ENCODE measurements at places on chromosomes 5 and 9.
A peak's percentile ranks its signal among the peaks of the same experiment; 100 is the strongest.

DNA sequence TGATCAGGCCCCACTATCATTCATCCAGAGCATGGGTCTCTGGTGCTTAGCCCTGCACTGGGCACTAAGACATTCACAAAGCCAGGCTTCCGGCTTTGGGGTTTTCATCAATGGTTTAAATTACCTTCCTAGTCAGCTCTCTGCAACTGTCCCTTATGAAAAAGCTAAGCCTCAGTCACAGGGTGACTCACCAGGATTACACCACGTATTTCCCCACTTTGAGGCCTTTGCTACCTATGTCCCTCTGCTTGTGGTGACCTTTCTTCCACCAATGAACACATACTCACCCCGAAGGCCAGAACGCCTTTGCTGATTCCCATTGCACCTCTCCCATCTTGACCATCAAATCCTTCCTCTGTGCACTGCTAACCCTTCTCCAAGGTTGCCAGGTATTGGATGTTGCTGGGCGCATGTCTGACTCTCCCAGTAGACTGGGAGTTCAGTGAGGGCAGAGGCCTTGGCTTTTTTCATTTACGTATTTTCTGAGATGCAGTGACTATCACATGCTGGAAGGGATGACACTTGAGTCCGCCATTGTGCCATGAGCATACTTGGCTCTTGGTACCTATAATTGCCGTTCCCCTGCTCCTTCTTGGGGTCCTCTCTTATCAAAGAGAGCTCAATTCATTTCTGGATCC is 58.7 kb upstream of the TNFSF8 start:
- H3K4me3 ChIP-seq, result peak overlapping the region; percentile 37
- H3K4me1 ChIP-seq, result peaks cover 87% of the 10 kb centered on the region
- H3K27me3 ChIP-seq, result no peaks in the 10 kb centered on the region
- peak overlapping the region; percentile 95 for H3K27ac ChIP-seq
- DNase-seq, result peak; percentile 47

GRCh38 chr9:116074658-116075057 is 78.9 kb upstream of the PAPPA start:
- H3K27me3 ChIP-seq, result no peaks in the 10 kb centered on the region
- no peaks in the 10 kb centered on the region for H3K4me1 ChIP-seq
- H3K27ac ChIP-seq, result no peak overlapping the region
- no peak for DNase-seq

GRCh38 chr9:94767331-94768072 is 41.0 kb downstream of the AOPEP start:
- H3K4me1 ChIP-seq, result no peaks in the 10 kb centered on the region
- no peak overlapping the region for H3K27ac ChIP-seq
- no peaks in the 10 kb centered on the region for H3K27me3 ChIP-seq
- no peak for DNase-seq

GRCh38 chr9:89304020-89304833 is 6.8 kb upstream of the CKS2 start:
- no peaks in the 10 kb centered on the region for H3K27me3 ChIP-seq
- no peak overlapping the region for H3K4me3 ChIP-seq
- no peak overlapping the region for H3K27ac ChIP-seq

DNA sequence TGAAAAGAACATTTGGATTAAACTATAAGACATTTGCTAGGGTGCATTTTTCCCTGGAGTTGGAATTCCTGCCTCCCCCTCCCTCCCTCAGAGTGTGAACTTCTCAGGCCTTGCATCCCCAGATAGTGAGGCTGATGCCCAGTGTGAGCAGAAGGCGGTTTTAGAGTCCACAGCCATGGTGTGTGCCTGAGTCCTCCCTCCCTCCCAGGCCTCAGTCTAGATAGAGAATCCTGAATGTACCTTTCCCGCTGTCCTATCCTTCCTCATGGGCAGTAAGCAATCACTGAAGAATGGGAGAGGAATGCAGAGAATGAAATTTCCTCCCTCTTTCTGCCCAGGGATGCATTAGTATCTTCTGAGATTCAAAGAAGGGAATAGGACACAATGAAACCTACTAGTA is 108.5 kb downstream of the RASGRF2 start:
- peaks cover 16% of the 10 kb centered on the region for H3K36me3 ChIP-seq
- no peaks in the 10 kb centered on the region for H3K27me3 ChIP-seq
- no peak for DNase-seq
- H3K4me1 ChIP-seq, result peaks cover 8% of the 10 kb centered on the region

GRCh38 chr9:115591584-115591984 is 473.6 kb upstream of the TNC start:
- no peak overlapping the region for H3K4me3 ChIP-seq
- no peaks in the 10 kb centered on the region for H3K36me3 ChIP-seq
- no peak overlapping the region for H3K27ac ChIP-seq
- no peak for DNase-seq

DNA sequence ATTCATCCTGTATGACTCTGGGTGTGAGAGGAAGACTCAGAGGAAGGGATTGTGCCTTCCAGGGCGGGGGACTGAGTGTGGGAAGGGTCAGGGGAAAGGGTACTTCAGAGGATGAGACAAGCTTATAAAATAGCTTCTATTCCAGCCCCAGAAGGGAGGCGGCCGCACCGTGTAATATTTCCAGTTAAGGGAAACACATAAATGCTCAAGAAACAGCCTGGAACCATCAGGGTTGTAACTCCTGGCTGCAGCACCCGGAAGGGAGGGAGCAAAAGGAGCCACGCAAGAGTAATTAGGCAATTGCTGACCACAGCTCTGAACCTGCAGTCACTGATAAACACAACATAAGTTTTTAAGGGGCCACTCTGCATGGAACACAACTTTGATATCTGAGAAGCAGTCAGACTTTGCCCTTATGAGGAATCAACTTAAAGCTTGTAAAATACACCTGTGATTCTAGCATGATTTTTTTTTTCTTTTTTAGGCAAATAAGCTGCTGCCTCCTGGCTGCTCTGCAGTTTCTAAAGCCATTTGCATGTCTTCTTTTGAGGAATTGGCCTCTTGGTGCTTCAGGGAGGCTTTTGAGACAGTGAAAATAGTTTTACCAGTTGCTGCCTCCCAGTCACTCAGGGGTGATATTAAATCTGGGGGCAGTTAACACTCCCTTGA is 382.7 kb downstream of the ENC1 start:
- peaks cover 15% of the 10 kb centered on the region for H3K27me3 ChIP-seq
- DNase-seq, result no peak

All from activated T-helper 1 cell treated with anti-CD3 and anti-CD28 coated beads, Interleukin-12 subunit alpha, Interleukin-12 subunit beta, Interleukin-2, Interleukin-4 antibody, amounts not matched to agents 30 ng/mL and 10 ng/mL and 1 ng/mL, durations not matched to agents 14 hours and 24 hours and 36 hours (primary cell).